ENCODE measurements at places on chromosomes 5 and 9. TPM values are rescaled to one million over a fixed set of nuclear protein-coding genes. Genes with fewer than 3 reads are reported as not detected.

FAM200C gene
- total RNA-seq: 5.4 TPM

NOTCH1 gene
- total RNA-seq: 76.7 TPM

GRCh38 chr5:1156033-1156753 is 44.3 kb upstream of the SLC12A7 start:
- 0 out of 2 replicates have a peak, but pooled peaks cover 4% of the 10 kb centered on the region for H3K36me3 ChIP-seq
- peak overlapping the region; percentile 14 for H3K4me3 ChIP-seq
- DNase-seq: peak; percentile 43

- no peak overlapping the region for H3K27ac ChIP-seq
- no peaks in the 10 kb centered on the region for H3K36me3 ChIP-seq
- H3K27me3 ChIP-seq: peaks cover 21% of the 10 kb centered on the region
- H3K4me1 ChIP-seq: peaks cover 29% of the 10 kb centered on the region
- no peak for DNase-seq
These were observed 907 bp upstream of the NR2F1 start for GRCh38 chr5:93582167-93582462.

DNA sequence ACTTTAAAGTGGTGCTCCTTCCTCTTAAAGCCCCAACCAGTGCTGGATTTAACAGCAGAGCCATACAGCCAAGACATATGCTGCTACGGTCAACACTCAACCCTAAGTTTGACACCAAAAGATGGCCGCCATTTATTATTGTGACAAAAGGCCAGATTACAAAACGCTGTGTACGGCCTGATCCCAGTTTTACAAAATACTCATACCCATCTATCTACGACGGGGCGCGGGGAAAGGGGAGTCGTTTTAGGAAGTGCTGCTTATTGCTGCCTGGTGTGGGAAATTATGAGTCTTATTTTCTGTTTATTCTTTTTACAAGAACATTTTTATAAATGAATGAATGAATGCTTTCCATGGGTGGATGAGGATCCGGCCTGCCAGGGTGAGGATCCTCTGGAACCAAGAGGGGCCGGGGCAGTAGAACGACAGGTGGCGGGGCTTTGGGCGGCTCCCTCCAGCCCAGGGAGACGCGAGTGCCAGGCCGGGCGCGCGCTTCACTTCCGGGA is 457 bp upstream of the IDNK start:
- peaks cover 8% of the 10 kb centered on the region for H3K27me3 ChIP-seq
- peaks cover 17% of the 10 kb centered on the region for H3K4me1 ChIP-seq
- no peak overlapping the region for H3K27ac ChIP-seq

- no peak overlapping the region for H3K4me3 ChIP-seq
- no peaks in the 10 kb centered on the region for H3K27me3 ChIP-seq
- no peaks in the 10 kb centered on the region for H3K4me1 ChIP-seq
- DNase-seq: no peak
These were observed 39.9 kb downstream of the RHOBTB3 start for GRCh38 chr5:95770830-95771708.

- H3K27ac ChIP-seq: no peak overlapping the region
- no peaks in the 10 kb centered on the region for H3K27me3 ChIP-seq
- H3K36me3 ChIP-seq: no peaks in the 10 kb centered on the region
- DNase-seq: no peak
These were observed 75.9 kb upstream of the SLC25A51 start for GRCh38 chr9:37979844-37980243.

GRCh38 chr5:95892784-95893354 is 68.8 kb downstream of the ELL2 start:
- peak; percentile 62 for DNase-seq
- H3K27me3 ChIP-seq: no peaks in the 10 kb centered on the region
- no peak overlapping the region for H3K4me3 ChIP-seq
- H3K4me1 ChIP-seq: peaks cover 28% of the 10 kb centered on the region
- no peak overlapping the region for H3K27ac ChIP-seq

DNA sequence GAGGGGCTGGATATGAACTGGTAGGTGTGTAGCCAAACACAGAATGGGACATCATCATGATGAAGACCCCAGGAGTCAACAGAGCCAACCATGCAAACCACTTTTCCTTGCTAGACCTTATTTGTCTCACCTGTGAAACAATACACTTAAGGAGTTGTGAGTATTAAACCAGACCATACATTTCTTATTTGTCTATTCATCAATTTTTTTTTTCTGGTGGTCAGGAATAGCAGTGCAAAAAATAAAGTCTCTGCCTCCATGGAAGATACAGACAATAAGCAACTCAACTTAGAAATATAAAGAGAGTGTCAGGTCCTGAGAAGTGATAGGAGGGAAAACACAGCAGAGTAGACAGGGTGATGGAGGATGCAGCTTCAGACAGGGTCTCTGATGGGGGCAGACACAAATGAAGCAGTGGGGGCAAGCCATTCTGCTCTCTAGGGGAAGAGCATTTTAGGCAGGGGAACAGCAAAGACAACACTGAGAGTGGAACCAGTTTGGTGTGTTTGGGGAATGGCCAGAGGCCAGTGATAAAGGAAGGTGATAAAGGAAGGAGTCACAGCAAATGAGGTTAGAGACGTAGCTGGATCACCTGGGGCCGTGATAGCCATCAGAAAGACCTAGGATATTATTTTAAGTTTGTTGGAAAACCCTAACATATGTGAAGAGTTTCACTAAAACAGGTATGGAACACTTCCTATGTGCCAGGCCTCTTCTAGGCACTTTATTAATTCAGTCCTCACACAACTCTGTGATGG is 256.2 kb downstream of the MAN2A1 start:
- DNase-seq: no peak
- H3K27ac ChIP-seq: no peak overlapping the region
- H3K27me3 ChIP-seq: no peaks in the 10 kb centered on the region
- no peak overlapping the region for H3K4me3 ChIP-seq

Measured in WTC11 (cell line).